ENCODE measurements at places on chromosomes 7 and 10. TPM values are rescaled to one million over a fixed set of nuclear protein-coding genes. Genes with fewer than 3 reads are reported as not detected.

DNA sequence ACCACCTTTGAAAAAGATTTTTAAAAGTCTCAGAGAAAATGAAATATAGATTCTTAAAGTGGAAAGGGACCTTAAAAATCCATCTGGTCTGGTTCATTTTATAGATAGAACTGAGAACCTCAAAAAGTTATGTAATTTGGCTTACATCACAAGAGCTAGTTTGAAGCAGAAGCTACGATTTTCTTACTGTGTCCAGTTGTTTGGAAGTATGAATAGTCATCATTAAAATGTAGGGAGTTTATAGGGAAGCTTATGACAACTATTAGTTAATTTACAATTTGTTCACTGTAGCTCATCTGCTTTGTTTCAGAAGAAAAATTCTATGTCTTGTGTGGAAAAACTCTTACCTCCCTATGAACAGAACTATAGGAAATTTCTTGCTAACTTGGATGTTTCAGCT, 26.9 kb downstream of the ZEB1 start:
- DNase-seq: no peak

GRCh38 chr7:111413739-111414138, 148.6 kb downstream of the IMMP2L start:
- DNase-seq: peak; percentile 54

DNA sequence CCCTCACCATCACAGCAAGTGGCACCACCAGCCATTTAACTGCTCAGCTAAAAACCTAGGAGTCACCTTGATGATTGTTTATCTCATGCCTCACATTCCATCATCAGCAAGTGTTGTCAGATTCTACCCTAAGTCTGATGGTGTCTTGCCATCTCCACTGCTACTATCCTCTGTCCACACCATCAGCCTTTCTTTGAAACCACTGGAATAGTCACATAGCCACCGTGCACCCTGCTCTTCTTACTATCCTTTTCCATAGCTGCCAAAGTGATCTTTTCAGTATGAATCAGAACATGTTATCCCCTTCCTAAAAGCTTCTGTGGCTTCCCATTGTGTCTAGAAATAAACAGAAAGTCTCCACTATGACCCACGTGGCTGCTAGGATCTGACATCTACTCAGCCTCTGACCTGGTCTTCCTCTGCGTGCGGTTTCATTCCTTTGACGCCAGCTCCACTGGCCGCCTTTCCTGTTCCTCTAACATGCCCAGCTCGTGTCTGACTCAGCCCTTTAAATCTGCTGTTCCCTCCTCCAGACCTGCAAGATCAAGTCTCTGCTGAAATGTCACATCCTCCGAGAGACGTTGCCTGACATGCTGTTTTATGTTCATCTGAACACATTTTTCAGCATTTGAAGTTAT, 16.5 kb upstream of the CHN2 start:
- peak; percentile 57 for DNase-seq

- DNase-seq: no peak
Observed at GRCh38 chr10:36469585-36469984, 655.8 kb upstream of the ANKRD30A start.

DNA sequence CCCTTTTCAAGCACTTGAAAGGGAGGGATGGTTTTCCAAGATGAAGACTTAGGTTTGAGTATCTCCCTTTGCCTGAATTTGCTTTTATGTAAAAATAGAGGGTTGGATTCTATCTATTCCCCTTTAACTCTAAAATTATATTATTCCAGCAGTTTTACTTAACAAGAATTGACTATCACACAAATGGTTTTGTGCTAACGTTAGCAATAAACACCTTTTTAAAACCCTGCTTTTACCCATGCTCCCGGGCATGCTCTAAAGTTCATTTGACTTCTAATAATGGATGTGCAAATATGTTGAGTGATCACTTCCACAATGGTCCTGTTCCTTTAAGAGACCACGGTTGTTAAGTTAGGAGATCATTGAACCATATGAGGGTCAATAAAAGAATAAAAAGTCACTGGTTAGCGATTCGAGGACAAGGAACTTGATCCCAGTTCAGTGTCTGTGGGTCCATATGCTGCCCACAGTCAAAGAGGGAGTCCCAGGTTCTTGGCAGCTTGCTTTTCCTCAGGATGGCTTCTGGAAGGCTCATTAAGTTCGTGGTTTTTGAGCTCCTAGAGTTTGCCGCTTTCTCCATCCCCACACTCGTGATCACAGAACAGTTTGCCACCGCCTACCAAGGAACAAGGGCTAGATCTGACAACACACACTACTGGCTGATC, at the start of gene TMEM236:
Gene TMEM236, plus strand, starts transcription at position 421 of the 665 bp plus-strand sequence. Its CDS starts 95 bp downstream, at position 516.
- no peak for DNase-seq

The AGK gene
- total RNA-seq: 27.7 TPM

GRCh38 chr7:4919969-4920766, 36.7 kb upstream of the RADIL start:
- no peak for DNase-seq

The NANOS1 gene
- 10.0 TPM for total RNA-seq

The PRLHR gene
- total RNA-seq: not detected

GRCh38 chr7:36057323-36057722, 95.7 kb upstream of the EEPD1 start:
- no peak for DNase-seq

GRCh38 chr10:44962870-44963738, 3.5 kb downstream of the RASSF4 start:
- peak; percentile 68 for DNase-seq

The UTF1 gene
- not detected for total RNA-seq

GRCh38 chr7:24141874-24142509, 142.0 kb upstream of the NPY start:
- no peak for DNase-seq

The GHRHR gene
- total RNA-seq: not detected

DNA sequence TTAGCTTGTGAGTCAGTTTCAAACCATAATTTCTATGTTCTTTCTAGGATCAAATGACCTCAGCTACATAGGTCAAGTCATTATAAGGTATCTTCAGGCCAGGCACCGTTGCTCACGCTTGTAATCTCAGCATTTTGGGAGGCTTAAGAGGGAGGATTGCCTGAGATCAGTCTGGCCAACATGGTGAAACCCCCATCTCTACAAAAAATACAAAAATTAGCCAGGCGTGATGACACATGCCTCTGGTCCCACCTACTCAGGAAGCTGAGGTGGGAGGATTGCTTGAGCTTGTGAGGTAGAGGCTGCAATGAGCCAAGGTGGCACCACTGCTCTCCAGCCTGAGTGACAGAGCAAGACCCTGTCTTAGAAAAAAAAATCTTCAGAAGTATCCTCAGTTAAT, 362.3 kb downstream of the GATA3 start:
- DNase-seq: no peak

The EBF3 gene
- 6.2 TPM for total RNA-seq

The GRID2IP gene
- total RNA-seq: not detected

- DNase-seq: no peak
Observed at GRCh38 chr10:53358536-53358935, 586.0 kb upstream of the MBL2 start.

DNA sequence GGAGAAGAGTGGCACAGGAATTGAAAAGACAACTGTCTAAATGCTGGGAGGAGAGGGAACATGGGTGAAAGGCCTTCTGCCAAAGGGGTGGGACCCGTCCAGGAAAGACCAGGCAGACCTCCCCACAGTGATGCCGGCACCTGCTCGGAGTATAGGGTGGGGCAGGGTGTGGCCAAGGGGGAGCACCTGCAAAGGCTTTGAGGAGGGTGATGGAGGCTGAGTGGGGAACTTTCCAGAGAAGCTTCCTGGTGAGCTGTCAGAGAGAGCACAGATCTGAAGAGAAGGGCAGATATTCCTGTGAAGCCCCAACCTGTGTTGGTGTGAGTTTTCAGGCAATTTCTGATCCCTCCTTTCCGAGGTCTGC, 263.4 kb upstream of the GRB10 start:
- DNase-seq: no peak

- DNase-seq: no peak
Observed at GRCh38 chr7:51000956-51001355, 218.3 kb upstream of the GRB10 start.

DNA sequence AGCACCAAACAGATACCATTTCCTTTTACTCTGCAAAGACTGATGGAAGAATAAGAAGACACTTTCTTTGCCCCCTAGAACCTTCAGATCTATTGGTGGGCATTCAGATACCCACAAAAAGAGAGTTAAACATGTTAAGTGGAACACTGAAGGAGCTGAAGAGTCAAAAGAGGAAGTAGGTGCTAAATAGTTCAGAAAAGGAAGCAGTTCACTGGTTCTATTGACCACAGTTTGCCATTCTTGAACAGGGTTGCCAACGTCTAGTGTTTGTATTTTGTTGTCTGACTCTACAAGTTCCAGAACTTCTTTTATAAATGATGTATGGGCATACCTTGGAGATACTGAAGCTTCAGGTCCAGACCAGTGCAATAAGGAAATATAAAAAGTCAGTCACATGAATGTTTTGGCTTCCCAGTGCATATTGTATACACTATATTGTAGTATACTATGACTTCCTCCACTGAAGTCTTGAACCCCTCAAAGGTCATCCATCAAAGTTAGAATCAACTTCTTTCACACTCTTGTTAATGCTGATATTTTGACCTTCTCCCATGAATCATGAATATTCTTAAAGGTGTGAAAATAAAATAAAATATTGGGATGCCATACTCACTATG, 47.5 kb upstream of the AGR3 start:
- DNase-seq: no peak

The EPDR1 gene
- 49.1 TPM for total RNA-seq

GRCh38 chr10:112269266-112269665, 13.9 kb upstream of the TECTB start:
- no peak for DNase-seq

- DNase-seq: no peak
Observed at GRCh38 chr10:6320320-6321010, 117.7 kb downstream of the PFKFB3 start.

The GPR26 gene
- total RNA-seq: not detected

Measured in Right ventricle myocardium superior (tissue), 1 donor.